ENCODE measurements at places on chromosomes 7 and 10.

DNA sequence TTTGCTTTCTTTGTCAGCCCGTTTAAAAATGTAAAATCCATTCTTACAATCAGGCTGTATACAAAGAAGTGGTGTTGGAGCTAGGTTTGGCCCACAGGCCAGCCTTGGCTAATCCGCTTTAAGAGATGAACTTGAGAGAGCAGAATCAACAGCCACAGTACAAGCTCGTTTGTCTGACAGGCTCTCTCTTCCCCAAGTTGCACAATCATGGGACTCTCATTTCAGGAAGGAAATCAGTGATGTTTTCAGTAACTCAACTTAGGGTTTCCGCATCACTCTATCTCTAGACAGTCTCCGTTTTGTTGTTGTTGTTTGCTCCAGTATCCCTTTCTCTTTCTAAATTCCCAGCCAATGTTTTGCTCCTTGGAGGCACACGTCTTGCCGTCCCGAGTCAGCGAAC, 582.0 kb upstream of the MKI67 start:
- DNase-seq, result no peak

GRCh38 chr7:47873762-47874161, 74.5 kb downstream of the PKD1L1 start:
- DNase-seq, result no peak

GRCh38 chr10:102287538-102287937, 42.2 kb downstream of the GBF1 start:
- DNase-seq, result no peak

GRCh38 chr7:104240401-104240800, 32.6 kb upstream of the ORC5 start:
- no peak for DNase-seq

DNA sequence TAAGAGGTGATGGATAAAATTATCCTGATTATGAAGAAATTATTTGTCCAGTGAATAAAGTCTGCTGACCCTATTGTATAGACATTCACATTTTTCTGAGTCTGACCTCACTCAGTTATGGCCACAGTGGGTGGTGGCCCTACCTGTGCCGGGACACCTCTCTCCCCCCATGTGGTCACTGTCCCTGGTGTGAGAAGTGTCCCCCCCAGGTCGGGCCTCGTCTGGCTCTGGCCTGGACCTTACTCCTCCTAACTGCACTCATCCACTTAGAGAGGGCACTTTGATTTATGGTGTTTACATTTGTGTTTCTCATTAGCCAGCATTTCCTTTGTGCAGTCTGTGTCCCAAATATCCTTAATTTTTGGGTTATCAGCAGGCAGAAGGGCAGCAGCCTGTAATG, 59.6 kb upstream of the ZNF32 start:
- no peak for DNase-seq

DNA sequence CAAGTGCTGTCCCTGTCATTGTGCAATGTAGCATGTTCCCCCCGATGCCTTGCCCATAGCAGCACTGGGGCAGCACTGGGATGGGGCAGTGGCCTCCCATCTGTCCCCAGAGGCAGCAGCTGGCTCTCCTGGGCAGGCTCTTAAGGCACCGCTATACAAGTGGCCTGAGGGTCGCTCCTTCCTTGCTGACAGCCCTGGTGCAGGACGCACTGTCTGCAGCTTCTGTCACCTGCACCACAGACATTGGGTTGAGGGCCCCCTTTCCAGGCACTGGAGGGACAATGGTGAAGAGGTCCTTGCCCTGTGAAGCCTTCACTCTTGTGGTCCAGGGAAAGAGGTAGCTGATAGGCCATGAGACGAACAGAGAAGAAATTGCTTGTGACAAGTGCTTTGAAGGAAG, 10.6 kb downstream of the CPSF4 start:
- no peak for DNase-seq

DNA sequence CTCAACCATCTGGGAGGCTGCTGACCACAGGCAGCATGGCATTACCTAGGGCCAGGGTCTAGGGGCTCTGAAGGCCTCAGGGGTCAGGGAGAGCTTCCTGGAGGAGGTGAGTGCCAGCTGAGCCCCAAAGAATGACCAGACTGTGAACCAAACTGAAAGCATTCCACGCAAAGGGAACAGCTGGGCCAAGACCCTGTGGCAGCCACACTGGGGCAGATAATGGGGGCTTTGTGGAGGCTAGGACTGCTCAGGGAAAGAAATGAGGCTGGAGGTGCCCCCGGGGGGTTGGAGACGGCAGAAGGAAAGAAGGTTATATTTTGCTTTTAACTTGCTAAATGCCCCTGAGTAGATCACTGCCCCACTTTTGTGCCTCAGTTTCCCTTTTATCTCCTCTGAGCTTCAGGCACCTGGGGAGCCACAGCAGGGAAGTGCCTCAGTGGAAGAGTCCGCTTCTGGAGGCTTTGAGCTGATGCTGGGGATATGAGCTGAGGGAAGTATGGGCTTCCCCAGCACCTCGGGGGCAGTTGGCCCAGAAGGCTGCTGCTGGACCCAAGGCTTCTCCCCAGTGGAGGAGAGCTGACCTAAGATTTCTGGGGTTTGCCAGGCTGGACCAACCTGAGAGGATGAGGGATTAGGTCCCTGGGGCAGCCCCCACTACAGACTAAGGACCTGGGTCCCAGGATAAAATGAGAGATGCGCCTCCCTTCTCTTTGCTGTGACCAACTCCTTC, 57.8 kb downstream of the ZMIZ1 start:
- no peak for DNase-seq

DNA sequence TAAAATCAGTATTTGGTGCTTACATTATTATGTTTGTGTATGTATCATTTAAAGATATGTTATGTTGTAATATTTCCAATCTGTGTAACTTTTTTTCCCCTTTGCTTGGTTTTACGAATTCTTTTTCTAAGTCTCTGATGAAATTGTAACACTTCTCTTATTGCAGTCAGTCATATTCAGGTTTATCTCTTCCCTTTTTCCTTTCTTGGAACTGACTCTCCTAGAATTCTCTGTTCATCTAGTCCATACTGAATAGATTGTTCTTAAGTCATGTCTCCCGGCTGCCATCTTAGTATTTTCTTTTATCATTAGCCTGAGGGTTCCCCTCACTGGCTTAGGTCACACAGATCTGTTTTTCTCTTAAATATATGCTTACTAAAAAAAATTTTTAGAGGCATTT, 44.6 kb downstream of the PHTF2 start:
- no peak for DNase-seq

GRCh38 chr10:43197834-43198681, 59.8 kb downstream of the CSGALNACT2 start:
- DNase-seq, result no peak

DNA sequence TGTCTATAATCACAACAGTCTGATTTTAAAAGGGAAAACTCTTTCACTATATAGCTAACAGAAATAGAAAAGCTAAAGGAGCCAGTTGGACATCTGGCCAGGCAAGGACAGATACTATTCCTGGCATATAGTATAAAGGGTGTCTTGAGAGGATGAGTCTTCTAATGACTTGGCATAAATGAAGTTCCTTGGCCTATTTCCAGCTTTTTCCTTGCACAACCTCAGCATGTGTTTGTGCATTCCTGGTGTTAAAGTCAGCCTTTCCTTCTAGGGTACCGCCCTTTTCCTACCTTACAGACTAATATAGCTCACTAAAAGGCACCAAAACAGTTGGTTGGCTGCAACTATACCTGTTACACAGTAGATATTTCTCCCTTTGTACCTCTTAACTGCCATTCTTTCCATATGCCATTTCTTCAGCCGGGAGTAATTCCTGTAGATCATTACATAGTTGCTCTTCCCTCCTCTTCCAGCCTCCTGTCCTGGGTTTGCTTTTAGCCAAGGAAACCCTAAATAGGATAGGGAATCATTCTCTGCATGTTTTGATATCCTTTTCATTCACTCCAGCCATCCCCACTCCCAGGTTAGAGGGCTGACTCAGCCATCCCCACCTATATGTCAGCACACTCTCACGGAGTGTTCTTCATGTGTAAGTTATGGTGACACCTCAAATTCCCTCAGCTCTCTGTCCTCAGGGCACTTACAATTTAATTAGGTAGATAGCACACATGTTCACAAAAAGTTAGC, 102.1 kb upstream of the MDFIC start:
- no peak for DNase-seq

GRCh38 chr10:71726580-71727104, 7.1 kb upstream of the C10orf105 start:
- no peak for DNase-seq

DNA sequence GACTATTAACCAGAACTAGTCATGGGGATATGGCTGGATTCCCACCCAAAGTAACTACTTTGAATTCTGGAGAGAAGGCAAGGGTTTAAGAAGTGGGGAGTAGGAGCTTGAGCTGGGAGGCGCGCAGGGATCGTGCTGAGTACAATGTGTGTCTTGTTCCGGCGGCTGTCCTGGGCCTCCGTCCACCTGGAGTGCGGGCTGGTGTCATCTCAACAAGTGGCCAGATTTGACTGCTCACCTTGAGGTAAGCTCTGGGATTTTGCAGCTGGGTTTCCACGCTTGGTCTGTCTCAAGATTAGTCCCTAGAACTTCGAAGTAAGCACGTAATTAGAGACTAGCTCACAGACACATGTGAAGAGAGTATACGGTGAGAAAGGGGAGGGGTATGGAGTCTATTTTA, 49.4 kb downstream of the GLRX3 start:
- no peak for DNase-seq

DNA sequence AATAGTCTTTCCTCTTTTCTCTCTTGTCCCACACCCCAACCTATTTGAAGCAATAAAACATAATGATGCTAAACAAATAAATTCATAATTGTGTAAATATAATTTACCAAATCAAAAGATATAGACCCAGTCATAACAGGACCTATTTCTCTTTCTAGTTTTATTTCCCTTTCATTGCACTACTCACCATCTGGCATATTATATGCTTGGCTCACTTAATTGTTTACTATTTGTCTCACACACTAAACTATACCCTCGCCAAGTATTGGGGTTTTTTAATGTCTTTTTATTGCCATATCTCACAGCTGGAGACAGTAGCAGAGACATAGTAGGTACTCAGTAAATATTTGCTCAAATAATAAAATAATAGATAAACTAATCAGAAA, 597.5 kb upstream of the PCDH15 start:
- DNase-seq, result no peak

DNA sequence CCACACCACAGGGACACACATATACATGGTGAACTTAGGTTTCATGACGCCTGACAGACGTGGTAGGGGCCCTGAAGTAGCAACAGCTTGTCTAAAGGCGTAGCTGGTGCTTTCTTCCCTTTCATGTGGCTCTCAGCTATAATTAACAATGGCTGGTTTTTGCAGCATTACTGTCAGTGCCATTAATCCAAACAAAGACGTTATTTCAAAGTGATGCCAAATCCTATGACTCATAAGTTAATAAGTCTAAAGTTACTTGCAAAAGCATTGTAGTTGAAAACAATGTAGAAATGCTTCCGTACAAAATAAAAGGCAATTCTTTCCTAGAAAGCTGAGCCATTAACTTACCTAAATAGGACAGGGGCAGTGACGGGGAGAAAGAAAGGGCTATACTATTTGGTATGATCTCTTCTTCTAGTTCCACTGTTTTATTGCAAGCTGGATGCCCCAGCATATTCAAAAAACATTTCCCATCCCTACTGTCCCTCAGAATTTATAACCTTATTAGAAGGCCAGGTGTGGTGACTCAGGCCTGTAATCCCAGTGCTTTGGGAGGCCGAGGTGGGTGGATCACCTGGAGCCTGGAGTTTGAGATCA, 105.4 kb downstream of the ODAD2 start:
- no peak for DNase-seq

GRCh38 chr10:21617267-21617666, 83.2 kb downstream of the MLLT10 start:
- no peak for DNase-seq

DNA sequence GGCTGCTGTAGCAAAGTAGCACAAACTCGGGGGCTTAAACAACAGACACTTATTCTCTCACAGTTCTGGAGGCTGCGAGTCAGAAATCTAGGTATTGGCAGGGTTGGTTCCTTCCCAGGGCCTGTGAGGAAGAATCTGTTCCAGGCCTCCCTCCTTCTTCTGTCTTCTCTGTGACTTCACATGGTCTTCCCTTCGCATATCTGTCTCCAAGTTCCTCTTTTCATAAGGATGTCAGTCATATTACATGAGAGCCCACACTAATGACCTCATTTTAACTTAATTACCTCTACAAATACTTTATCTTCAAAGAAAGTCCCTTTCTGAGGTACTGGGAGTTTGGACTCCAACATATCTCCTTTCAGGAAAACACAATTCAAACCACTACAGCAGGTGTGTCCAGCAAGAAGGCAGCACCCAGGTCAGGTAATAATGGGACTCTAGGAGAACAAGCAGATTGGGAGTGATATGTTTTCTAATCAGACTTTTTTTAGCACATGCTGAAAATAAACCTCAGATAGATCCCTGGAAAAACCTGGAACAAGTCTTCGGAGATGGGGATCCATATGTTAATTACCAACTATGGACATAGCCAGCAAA, 11.7 kb downstream of the CREB5 start:
- no peak for DNase-seq

DNA sequence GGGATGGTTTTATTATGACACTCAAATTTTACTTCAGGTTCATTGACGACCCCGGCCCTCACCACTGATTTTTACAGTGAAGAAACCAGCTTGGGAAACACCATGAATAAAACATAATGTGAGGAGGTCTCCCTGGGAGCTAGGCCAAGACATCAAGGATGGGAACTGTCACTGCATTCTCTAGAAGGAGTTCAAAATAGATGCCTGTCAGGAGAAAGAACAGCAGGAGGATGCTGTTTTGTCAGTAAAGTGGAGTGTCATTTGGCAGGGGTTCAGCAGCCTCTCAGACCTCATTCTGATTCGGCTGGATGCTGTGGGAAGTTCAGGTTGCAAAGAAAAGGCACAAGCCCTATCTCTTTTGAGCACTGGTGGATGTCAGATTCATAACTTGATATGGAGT, 360.3 kb upstream of the C7orf33 start:
- DNase-seq, result no peak

DNA sequence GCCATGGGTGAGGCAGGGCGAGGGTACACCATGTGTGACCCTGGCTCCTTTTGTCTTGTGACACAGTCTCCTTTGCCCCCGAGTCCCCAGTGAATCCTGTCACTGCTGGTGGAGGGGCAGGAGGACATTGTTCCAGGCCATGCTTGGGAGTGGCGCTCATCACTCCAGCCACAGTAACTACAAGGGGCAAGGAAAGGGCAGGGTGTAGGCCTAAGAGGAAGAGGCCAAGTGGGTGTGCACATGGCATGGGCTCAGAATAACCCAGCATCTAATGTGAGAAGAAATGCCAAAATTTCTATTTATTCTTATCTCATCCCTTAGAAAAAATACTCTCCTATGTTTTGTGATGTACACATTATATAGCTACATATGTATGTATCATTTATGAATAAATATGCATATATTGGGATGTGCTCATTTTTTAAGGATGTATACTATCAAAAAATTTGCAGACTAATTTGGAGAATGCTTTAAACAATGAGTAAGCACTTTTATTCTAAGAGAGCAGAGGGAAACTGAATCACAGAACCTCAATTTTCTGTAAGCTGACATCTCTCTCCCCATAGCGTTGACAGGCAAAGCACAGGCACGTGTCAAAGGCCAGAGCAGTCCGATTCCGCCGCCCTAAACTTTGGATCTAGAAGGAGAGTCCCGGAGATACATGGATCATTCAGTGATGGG, 36.9 kb downstream of the RNF32 start:
- no peak for DNase-seq

Measured in stimulated activated CD4-positive, alpha-beta T cell treated with anti-CD3 and anti-CD28 coated beads, Interleukin-15, amount 100 ng/mL, for 1 hour (primary cell).